ENCODE measurements at places on chromosomes 11 and 22.
A peak's percentile ranks its signal among the peaks of the same experiment; 100 is the strongest.

DNA sequence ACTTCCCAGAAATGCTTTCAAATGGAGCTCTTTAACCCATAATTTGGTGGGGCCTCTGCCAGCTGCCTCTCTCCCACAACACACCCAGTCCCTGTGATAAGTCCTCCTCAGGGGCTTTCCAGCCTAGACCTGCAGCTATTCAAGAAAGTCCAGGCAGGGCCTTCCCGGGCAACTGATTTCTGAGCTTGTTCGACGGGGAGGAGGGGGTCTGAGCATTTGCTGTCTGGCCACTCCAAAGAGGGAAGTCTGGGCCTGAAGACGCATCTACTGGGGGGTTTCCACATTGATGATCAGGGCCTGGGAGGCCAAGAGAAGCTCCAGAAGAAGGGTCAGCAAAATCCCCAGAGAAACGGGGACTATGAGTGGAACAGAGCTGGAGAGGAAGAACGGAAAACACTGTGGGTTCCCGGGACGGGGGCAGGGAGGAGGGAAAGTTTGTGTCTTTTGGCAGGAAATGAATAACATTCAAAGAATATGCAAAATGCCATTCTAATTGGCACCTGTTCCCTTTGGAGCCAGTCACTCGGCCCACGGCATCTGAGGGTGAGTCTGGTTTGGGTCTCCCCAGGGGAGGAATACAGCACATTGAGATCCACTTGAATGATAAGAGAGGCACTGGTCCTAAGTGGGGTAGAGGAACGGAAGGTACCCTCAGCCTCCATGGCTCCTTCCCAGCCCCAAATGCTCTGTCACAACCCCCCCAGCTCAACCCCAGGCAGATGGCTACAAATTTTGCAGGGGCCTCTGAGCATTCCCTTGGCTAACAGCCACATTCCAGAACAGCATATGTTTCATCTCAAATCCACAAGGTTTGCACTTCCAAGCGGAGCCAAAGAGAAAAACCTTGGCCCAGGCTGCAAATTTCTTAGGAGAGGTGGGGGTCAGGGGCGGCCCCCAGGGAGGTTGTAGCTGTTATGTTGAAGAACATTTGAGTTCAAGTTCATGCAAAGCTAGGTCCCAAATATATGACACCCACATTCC lies 72.0 kb downstream of the RPUSD4 start:
- no peak for DNase-seq

DNA sequence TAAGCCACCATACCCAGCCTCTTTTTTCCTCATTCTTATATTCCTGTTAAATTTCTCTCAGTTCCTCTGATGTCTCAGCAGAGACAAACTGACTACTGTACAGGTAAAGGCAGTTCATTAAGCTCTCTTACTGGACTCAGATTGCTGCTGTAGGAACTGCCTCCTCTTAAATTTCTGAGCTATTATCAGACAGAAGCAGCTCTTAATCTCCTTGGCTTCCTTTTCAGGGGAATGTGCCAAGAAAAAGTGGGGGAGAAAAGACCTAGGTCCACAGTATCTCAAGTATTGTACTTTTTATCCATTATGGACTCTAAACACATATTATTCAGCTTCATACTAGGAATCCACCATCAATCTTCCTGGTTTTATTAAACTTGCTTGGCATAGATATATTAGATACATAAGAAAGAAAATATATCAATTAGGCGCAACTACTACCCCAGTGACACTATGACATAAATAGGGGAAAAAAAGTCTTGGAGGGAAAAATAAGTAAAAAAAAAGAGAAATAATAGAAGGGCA lies 26.1 kb downstream of the MRTFA start:
- DNase-seq = no peak

- DNase-seq = no peak
Observed at GRCh38 chr11:79506734-79507344, 66.0 kb upstream of the TENM4 start.

- DNase-seq = peak; percentile 22
Observed at GRCh38 chr11:60310407-60310998, 16.6 kb upstream of the MS4A6E start.

DNA sequence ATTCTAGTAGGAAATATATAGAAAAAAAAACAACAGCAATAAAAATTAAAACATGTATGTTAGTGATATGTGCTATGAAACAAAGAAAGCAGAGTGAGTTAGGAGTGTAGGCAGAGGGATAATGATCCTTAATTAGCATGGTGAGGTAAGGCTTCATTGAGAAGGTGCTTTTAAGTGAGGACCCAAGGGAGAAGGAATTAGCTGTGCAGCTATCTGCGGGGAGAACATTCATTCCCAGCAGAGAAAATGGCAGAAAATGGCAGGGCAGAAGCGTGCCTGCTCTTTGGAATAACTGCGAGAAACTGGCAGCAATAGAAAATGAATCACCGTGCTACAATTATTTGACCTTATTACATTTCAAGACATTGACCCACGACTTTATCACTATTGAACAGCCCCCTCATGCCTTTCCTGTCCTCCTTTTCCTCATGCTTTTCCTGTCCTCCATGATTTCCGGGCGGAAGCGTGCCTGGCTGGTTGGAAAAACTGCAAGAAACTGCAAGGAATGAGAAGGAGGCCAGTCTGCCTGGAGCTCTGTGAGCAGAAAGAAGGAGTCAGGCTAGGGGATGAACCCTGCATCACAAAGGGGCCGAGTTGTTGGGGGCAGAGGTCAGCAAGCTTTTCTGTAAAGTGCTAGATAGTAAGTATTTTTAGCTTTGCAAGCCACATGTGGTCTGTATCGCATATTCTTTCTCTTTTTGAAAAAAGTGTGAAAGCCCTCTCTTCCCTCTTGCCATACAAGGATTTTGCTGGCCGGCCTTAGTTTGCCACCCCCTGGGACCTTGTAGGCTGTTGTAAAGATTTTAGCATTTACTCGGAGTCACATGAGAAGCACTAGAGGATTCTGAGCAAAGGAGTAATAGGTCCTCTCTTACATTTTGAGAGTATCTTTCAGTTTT lies 37.1 kb upstream of the SWAP70 start:
- no peak for DNase-seq

- no peak for DNase-seq
Observed at GRCh38 chr22:34849965-34850364, 216.0 kb upstream of the ISX start.

DNA sequence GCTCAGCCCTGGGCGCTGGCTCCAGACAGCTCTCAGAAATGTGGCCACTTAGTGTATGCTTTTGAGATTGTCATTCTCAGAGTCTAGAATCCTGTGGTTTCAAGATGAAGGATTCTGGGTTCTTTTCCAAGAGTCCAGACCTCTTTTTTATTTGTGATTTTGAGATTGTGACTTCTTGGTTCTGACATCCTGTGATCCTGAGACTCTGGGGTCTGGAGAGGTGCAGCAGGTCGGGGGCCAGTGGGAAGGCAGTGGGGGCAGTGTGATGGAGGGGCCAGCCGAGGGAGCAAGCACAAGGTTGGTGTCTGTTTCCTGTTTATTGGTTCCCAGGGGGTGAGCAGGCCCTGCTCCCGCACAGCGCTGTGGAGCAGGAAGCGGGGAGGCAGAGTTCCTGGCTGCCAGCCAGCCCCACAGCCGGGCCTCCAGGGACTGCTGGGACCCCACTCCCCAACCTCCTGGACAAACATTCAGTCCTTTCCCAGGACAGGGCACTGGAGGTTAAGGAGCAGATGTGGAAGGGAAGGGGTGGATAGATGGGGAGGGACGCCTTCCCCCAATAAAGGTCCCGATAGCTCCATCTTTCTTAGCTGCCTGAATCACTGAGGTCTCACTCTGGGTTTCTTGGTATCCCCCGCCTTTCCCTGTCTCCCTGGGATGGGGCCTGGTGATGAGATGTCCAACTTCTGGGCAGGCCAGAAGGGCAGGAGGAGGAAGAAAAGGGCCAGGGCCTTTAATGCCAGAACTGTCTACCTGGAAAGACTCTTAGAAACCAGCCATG lies 13.7 kb downstream of the ARHGEF17 start:
- DNase-seq = no peak

GRCh38 chr11:1639102-1639620 lies 9.6 kb downstream of the KRTAP5-5 start:
- no peak for DNase-seq

GRCh38 chr22:47299211-47299862 lies 536.9 kb downstream of the TBC1D22A start:
- DNase-seq = no peak

DNA sequence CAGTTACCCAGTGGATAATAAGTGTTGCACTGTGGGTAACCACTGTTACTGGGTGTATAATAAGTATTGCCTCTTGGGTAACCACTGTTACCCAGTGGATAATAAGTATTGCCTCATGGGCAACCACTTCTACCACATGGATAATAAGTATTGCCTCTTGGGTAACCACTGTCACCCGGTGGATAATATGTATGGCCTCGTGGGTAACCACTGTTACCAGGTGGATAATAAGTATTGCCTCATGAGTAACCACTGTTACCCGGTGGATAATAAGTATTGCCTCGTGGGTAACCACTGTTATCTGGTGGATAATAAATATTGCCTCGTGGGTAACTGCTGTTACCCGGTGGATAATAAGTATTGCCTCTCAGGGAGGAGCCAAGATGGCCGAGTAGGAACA lies 29.7 kb upstream of the NXPE4 start:
- DNase-seq = no peak

- no peak for DNase-seq
Observed at GRCh38 chr22:37176464-37177061, 11.5 kb downstream of the C1QTNF6 start.

GRCh38 chr11:94477624-94478023 lies 16.0 kb downstream of the MRE11 start:
- no peak for DNase-seq

- no peak for DNase-seq
Observed at GRCh38 chr11:40125054-40125453, 1334.4 kb downstream of the LRRC4C start.

GRCh38 chr11:116272181-116272789 lies 500.5 kb downstream of the BUD13 start:
- no peak for DNase-seq

DNA sequence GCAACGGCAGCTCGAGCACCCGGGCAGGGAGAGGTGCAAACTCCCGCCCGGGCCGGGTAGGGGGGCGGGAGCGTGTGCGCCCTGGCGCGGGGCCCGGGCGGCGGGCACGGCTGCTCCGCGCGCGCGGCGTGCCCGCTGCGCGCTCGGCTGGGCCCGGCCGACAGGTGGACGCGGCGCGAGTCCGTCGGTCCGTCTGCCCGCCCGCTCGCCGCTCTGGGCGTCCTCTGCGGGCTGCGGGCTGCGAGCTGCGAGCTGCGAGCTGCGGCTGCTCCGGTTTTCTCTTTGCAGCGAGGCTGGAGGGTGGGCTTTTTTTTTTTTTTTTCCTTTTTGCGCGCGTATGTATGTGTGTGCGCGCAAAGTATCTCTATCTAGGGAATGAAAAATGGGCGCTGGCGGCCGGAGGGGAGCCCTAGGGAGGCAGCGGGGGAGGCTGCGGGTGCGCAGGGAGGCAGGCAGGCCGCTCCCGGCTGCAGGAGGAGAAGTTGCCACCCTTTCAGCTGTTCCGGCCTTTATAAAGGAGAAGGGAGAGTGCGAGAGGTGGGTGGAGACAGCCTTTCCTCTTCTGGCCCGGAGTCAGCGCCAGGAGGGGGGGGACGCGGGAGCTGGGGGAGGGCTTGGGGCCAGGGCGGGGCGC lies at the start of gene PDGFB:
Gene PDGFB, minus strand, starts transcription at position 487 of the 634 bp plus-strand sequence. CDS start 1,019 bp downstream, outside the sequence.
- DNase-seq = no peak

DNA sequence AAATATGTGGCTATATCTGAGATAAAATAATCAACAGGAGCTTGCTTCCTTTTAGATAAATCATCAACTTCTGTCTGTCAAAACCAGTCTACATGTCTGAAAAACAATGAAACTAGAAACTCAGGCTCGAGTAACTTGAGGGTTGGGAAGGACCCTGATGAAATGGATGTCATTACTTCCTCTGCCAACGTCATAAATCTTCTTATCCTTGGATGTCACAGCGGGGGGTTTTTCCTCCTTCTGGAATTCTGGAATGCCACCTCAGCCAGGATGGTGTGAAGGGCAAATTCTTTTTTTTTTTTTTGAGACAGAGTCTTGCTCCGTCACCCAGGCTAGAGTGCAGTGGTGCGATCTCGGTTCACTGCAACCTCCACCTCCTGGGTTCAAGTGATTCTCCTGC lies 13.4 kb downstream of the LGR4 start:
- no peak for DNase-seq

GRCh38 chr22:24580276-24580675 lies 12.6 kb downstream of the LRRC75B start:
- no peak for DNase-seq

DNA sequence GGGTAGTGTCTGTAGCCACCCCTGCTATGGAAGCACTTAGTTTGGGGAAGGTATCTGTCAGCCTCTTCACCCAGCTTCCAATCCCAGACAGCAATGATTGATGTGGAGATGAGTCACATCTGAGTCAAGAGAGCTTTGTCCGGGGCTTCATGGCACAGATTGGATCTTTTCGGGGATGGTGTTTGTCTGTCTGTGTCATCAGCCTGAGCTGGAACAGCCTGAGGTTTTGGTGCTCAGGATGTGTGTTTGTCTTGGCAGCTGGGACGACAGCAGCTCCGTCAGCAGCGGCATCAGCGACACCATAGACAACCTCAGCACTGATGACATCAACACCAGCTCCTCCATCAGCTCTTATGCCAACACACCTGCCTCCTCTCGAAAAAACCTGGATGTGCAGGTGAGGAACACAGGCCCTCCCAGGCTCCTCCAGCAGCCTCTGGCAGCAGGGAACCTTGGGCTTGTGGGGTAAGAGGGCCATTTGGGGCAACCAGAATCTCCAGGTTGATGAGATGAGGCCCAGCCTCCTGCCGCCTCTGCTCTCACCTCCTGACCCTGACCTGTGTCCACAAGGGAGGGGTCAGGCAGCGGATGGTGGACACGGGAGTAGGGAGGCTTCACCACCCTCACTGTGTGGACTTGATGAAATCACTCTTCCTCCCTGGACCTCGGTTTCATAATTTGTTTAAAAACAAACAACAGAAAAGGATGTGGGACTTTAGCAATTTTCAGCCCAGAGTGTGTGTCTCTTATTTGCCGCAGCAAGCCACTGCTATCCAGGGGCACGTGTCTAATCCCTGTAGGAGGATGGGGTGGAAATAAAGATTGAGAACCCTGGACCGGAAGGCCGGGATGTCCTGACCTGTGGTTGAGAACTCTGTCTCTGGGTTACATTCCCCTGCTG lies 124.3 kb downstream of the DBX1 start:
- DNase-seq = no peak

DNA sequence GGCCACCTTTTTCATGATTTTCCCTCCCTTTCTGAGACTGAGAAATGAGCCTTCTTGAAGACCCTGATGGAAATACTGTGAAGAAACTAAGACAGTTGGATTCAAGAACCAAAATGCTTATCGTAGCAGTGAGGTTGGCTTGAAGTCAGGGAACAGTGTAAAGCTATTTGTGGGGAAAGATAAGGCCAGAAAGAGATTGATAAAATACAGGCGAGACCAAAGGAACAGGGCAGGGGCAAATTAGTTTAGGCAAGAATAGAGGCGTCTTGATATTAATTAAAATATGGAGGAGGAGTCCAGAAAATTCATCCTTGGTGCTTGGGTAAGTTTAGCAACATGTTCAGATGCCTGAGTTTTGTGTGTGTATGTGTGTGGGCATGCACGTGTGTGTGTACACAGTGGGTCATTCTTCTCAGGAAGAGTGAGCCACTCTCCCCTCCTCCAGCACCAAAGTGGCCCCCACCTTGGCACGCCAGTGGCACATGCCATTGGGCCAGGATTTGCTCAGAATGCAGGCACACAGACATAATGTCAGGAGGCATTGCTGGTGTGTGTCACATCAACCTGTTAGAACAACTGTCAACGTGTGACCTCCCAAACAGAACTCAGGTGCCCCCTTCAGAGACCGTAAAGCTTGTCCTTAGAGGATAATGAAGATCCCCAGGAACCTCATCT lies 3.9 kb upstream of the EHF start:
- DNase-seq = no peak
